ENCODE measurements at places on chromosomes 2 and 18.

DNA sequence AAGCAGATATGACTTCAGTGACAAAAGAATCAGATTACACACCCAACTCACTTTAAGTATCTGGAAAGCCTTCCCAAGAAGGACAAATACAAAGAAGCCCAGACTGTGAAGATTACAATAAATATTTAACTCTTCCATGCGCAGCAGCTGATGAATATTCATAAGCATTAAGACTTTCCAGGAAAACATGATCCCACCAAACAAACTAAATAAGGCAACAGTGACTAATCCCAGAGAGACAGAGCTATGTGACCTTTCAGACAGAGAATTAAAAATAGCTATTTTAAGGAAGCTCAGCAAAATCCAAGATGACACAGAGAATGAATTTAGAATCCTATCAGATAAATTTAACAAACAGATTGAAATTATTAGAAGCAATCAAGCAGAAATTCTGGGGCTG lies 108.2 kb upstream of the UBE2E3 start:
- DNase-seq = peak; percentile 31

GRCh38 chr2:177020524-177021119 lies 192.0 kb upstream of the HNRNPA3 start:
- no peak for DNase-seq

GRCh38 chr2:239106314-239106908 lies 258.5 kb downstream of the TWIST2 start:
- DNase-seq = peak; percentile 76

DNA sequence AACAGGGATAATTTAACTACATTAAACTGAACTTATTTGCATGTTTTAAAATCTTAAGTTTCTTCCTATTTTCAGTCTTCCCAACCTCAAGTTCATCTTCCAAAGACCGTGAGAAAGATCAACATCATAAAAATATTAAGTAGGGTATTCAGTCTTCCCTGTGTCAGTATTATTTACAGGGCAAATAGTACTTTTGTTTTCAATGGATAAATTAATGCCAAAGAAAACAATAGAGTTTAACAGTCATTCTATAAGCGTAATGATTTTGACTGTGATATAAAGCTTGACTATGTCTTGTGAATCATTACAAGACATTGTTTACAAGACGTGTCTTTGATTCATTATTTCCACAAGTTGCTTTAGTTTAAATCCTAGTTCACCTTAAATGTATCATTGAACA lies 48.0 kb upstream of the NRXN1 start:
- DNase-seq = no peak

GRCh38 chr2:169803480-169803879 lies 4.8 kb downstream of the SSB start:
- DNase-seq = peak; percentile 21

DNA sequence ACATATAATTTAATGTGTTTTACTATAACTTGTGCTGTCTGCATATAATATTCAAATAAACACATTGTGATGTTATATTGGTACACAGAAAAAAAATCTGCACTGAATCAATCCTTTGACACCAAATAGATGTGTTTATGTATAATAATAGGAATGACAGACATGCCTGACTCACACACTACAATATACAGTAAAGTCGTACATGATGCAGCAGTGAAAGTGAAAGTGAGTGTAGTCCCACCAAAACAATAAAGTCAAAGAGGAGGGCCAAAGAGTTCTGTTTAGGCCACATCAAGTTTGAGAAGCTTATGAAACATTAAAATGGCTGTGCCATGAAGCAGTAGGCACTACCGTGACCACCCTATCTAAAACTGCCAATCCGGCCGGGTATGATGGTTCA lies 8.2 kb upstream of the RBM44 start:
- peak; percentile 69 for DNase-seq

DNA sequence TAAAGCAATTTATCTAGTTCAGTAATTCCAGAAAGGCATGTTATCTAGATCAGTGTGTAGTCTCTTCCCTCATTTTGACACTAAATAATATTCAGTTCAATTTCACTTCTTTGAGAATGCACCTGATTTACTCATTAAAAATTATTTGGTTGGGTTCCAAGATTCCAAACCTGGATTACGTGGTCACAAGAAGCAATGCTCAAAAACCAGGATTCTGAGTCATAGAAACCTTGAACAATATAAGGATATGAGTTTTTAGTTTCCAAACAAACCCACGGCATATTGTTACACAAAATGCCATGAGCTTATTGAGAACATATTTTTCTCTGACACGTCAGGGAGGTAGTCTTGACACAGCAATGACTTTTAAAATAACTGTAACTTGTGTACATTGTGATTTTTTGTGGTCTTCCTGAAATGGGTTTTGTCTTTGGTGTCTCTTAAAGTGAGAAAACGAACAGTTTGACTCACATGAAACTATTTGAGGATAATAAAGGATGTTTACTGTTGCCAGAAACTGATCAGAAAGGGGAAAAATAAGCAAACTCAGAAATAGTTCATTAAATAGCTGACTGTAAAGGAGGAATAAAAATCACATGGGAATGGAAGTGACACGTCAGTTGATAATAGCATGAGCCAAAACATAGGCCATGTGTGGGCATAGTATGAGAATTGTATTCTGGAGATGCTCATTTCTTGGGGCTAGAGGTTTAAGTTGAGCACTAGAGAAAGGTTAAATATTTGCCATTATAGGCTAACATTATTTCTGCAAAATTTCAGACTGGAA lies 617.7 kb upstream of the CDH2 start:
- DNase-seq = peak; percentile 67

- no peak for DNase-seq
Observed at GRCh38 chr2:197322724-197323720, 12.4 kb upstream of the ANKRD44 start.

DNA sequence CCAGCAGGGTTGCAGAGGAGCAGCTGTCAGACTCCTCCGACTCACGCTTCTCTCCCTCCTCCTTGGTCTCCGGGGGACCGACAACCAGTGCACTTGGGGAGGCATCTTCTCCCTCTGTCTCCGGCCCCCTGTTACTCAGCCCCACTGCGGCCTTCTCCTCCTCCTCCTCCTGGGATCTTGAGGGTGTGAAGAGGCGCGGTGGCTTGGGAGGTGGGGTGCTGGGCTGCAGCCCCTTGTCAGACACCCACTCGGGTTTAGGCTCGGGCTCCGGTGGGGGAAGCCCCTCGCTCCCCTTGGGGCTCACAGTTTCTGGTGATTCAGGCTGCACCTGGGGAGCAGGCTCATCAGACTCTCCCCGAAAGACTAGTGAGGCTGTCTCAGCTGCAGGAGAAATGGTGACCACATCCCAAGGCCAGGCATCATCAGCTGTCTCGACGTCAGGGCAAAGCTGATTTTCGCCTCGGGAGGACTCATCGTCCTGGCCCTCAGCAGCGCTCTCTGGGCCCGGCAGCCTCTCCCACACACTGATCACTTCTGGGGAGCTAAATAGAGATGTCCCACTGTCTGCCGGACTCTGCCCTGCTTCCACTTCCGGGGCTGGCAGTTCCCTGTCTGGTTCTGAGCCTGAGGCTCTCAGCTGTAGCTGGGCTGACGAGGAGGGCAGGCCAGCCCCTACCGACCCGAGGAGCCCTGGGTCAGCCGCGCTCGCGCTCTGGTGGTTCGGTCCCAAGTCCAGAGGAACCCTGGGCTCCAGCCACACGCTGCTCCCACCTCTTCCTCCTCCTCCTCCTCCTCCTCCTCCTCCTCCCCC lies 9.0 kb upstream of the SFXN5 start:
- no peak for DNase-seq

DNA sequence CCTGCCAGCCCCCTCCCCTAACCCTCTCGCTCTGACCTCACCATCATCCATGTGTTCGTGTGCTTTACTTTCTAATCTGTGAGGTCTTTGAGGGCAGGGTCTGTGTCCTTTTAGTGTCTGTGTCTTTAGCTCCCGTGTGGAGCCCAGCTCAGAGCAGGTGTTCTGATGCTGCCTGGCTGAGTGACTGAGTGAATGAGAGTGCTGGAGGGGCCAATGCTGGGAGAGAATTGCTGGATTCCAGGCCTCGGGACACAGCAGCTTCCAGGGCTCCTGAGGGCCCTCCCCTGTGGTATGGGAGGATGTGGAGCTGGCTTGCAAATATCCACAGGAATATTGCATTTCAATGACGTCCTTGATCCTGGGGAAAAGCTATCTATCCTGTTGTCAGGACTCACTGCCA lies 160.6 kb downstream of the ANKRD30B start:
- DNase-seq = no peak

DNA sequence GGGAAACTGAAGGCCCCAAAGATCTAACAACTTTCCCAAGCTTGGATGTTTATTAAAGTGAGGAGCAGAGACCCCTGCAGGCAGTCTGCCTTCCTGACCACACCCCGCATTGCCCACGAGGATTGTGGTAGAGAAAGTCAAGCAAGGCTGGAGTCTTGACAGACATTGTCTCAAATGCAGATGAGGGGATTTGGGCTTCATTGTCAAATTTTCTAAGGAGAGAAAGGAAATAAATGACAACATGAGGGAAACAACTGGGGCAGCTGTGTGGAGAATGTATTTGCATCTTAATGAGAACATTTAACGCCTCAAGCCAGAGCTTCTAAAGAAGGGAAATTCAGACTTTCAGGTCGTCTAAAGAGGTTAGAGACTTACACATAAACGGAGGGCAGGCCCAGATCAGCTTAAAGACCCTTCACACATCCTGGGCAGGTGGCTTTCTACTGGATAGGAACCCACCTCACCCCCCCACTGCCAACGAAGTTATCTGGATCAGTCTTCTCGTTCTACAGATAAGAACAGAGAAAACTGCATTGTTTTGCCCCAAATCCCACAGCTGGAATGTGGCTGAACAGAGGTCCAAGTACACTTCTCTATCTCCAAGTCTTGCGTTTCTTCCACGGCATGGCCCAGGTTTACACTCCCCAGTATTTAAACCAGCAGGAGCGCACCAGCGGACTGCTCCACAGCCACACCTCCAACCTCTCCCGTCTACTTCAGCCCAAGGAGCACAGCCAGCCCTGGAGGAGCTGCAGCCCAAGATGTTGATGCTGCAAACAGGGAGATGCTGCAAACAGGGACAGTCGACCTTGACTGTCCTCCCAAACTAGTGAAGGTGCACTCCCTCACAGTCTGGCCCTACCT lies 16.2 kb upstream of the SCG2 start:
- no peak for DNase-seq

DNA sequence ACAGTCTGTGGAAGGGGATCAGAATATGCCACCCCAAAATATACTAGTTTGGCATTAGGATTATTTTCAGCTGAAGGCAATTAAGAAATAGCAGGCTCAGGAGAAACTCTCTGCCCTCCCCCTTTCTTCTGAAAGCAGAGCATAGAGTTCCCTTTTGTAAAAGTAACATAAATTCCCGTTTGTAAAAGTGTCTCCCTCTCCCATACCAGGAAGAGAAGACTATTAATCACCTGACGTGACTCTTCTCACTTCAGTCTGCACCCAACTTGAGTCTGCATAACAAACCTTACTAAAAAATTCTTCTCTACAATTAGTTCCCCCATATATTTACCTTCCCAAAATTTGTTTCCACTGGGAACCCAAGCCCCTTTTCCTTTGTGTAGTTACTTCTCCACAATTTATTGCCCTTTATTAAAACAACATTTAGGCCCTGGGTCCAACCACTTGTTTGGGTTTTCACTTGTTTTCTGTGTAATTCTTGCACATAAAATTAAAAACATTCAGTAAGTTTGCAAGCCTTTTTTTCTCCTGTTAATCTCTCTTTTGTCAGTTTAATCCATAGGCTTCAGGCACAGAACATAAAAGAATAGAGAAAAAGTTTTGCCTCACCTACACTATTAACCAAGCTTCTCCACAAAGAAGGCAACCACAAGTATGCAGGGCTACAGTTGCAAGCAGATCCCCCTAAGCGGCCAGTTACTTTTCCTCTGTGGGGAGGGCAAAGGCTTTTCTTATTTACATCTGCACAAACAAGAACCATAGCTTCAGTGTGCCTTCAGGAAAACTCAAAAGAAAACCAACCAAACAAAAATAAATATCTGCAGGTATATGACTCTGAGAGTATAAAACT lies 107.6 kb upstream of the MSH2 start:
- no peak for DNase-seq

GRCh38 chr2:224392545-224392944 lies 9.4 kb downstream of the FAM124B start:
- DNase-seq = no peak

DNA sequence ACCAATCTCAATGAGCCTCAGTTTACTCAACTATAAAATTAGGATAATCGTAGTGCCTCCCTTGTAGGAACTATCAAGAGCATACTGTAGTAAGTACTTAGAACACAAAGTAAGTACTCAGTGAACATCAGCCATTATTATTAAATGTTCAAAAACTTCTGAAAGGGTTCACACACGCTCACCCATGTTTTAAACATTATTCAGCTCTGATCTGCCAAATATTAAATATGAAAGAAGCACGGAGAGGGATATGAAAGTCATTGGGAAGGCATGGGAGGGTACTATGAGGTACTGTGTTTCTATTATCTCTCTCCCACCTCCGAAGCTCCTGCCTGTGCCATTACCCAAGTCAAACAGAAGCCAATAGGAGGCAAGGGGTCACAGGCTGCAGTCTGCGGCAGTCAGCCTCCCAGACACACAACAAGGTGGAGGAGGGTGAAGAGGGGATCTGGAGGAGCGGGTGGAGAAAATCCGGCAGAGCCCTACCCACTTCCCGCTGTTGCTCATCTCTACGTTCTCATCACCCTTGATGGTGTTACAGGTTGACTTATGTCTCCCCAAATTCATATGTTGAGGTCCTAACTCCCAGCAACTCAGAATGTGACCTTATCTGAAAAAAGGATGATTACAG lies 2.0 kb upstream of the TBC1D8 start:
- no peak for DNase-seq

DNA sequence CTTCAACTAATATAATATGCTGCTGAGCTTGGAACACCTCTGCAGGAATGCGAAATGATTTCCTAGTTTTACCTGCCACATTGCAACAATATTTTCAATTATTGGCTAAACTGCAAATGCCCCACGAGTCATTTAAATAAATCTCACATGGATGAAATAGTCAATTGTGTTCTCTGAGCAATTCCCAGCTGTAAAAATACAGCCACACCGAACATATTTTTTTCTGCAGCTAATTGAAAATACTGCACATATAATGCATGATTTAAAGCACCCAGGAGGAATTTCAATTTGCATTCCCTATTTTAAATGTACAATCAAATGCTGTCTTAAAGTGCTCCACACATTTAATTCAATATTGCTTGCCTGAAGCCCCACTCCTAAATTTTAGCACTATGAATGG lies 18.6 kb downstream of the SERPINE2 start:
- no peak for DNase-seq

GRCh38 chr18:49514577-49514976 lies 27.5 kb upstream of the C18orf32 start:
- no peak for DNase-seq

DNA sequence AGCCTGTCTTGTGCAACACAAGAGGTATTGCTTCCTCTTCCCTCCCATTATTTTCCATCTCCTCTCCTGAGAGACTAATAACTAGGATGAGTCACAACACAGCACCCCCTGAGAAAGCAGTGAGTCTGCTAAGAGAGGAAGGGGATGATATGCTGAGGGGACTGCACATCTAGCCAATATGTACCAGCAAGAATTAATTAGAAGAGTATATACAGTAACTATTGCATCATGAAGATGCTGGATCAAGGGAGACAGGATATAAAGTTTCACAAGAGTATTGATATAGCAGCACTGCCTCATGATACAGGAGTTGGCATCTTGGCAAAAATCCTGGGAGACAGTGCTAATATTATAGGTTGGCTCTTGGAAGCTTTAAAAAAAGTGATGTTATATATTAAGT lies 289.9 kb upstream of the RBMS1 start:
- DNase-seq = peak; percentile 26

- DNase-seq = peak; percentile 63
Observed at GRCh38 chr18:21897811-21898210, 157.2 kb downstream of the MIB1 start.

- DNase-seq = no peak
Observed at GRCh38 chr2:233563663-233564430, 2.7 kb downstream of the USP40 start.
